COR-L47 (cell line): ENCODE measurements at places on chromosomes 6 and 20.
A peak's percentile ranks its signal among the peaks of the same experiment; 100 is the strongest.

GRCh38 chr6:154514481-154514880 lies 4.0 kb upstream of the CNKSR3 start:
- no peak for DNase-seq

DNA sequence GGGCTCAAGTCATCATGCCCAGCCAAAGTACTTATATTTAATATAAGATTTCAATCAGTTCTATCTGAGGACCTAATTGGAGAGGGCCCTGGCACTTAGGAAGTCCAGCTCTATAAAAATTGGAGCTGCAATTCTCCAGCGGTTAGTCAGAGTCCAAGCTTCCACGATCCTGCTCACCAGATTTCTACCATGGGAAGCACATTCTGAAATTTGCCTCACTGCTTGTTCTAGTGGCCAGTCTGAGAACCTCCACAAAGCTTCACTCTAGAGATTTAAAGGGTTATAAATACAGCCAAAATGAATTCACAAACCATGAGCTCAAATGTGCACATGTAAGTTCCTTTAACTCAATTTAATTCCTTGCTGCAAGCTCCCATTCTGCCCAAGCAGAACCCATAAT lies 33.5 kb downstream of the PNLDC1 start:
- no peak for DNase-seq

GRCh38 chr20:34355427-34355826 lies 7.6 kb upstream of the ITCH start:
- DNase-seq: no peak

GRCh38 chr6:8174571-8174970 lies 72.2 kb upstream of the EEF1E1 start:
- no peak for DNase-seq

DNA sequence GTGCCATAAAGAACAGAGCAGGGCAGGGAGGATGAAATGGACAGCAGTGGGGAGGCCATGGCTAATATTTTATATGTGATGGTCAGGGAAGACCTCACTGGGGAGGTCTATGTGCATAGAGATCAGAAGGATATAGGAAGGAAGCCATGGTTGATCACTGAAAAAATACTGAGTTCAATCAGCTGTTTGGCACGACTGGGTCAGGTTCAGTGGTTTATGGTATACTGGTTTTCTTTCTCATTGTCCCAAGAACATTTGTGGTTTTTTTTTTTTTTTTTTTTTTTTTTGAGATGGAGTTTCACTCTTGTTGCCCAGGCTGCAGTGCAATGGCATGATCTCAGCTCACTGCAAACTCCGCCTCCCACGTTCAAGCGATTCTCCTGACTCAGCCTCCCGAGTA lies 78.3 kb upstream of the TIAM2 start:
- no peak for DNase-seq

DNA sequence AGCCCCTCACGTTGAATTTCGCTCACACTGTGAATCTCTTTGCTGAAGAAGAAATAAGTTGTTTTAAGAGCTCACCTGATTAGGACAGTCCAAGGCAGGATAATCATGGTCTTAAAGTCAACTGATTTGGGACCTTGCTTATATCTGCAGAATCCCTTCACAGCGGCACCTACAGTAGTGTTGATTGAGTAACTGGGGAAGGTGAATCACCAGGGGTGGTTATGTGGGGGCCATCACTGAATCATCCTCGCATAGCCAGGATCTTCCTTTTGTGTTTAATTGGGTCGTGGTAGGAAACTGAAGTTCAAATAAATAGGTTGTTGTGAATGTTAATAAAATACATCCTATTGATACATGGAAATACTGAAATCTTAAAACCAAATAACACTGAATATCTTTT lies 20.2 kb upstream of the MICA start:
- no peak for DNase-seq

DNA sequence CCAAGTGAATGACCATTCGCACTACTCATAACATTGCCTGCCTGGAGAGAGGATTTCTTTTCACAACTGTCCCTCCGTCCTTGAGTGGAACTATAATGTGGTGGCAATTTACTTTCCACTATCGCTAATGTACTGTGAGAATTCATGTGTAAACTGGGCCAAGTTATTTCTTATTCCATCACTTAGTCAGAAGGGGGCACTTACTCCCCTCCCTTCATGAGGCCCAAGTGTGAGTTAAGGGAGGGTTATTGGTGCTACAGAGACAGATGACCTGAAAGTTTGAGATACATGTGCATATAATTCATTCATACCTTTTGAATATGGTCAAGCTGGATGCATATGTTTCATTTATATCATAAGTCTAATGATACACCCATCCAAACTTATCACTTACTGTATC lies 65.2 kb upstream of the LOC128125822 start:
- no peak for DNase-seq

- DNase-seq: no peak
These were observed 239.3 kb downstream of the OGFRL1 start for GRCh38 chr6:71527886-71528285.

DNA sequence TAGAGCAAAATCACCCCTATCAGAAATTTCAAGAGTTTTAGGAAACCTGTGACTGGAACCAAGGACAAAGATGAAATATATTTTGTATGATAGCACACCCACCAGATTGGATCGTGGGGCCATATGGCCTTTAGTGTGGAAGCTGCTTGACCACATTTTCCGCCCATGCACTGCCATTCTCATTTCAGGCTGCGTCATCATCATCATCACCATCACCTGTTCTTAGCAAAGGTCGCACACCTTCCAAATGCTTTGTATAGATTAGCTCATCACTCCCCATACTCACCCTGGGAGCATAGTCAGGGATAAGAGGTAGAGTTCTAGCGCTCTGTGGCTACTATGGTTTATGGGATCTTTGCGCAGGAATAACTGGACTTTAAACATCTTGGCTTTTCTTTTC lies 185.7 kb downstream of the MTHFD1L start:
- DNase-seq: no peak

- DNase-seq: no peak
These were observed 108.9 kb downstream of the VEGFA start for GRCh38 chr6:43878823-43879495.

- no peak for DNase-seq
These were observed 36.9 kb upstream of the SLC16A10 start for GRCh38 chr6:111050261-111051023.

- DNase-seq: no peak
These were observed 21.0 kb downstream of the OPRM1 start for GRCh38 chr6:154060076-154060475.

DNA sequence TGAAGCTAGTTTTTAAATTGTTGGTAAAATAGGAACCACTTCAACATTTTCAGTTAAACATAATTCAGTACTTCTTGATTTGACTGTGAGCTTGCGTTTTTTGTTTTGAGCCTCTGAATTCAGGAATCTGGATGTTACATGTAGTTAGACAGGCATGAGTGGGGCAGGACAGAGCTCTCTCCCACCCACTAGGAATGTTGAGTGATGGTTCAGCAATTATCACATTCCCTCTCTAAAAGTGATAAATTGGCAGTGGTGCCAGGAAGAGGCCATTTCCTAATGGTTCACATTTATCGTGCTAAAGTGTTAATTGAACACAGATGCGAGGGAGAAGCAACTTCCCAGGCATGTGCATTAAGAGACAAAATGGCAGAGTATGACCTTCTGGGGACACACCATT lies 465.5 kb upstream of the HTR1E start:
- no peak for DNase-seq

DNA sequence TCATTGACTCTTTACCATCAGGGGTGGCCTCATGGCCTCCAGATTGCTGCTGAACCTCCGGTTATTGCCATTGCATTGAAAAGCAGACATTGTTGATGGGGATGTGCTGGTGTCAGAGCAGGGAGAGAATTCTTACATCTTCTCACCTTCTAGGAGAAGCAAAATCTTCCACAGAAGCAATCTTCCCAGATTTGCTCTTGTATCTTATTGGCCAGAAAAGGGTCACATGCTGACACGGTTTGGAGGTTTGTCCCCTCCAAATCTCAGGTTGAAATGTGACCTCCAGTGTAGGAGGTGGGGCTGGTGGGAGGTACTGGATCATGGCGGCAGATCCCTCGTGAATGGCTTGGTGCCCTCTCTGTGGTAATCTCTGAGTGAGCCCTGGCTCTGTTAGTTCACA lies 10.7 kb downstream of the TP53RK start:
- no peak for DNase-seq

- peak; percentile 38 for DNase-seq
These were observed 52.7 kb downstream of the TRAF3IP2 start for GRCh38 chr6:111552958-111553357.

GRCh38 chr6:5274231-5274630 lies 12.9 kb downstream of the FARS2 start:
- no peak for DNase-seq

DNA sequence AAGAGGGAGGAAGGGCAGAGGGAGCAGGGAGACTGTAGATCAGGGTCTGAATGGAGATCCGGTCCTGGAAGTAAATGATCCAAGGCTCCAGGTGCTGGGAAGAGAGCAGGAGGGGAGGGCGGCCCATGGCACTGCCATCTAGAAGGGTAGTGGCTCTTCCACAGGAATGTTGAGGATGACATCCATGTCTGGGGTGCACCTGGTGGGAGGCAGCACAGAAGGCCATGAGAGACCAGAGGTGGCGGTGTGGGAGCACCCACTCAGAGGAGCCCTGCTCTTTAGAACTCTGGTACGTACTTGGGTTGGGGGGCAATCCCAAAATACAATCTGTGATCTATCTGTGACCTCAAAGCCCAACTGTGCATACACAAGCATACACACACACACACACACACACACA lies 13.5 kb downstream of the DEFB132 start:
- no peak for DNase-seq

- DNase-seq: no peak
These were observed 19.7 kb upstream of the MRPS18A start for GRCh38 chr6:43707269-43707668.

- no peak for DNase-seq
These were observed 11.8 kb downstream of the SMOC2 start for GRCh38 chr6:168452685-168453377.

DNA sequence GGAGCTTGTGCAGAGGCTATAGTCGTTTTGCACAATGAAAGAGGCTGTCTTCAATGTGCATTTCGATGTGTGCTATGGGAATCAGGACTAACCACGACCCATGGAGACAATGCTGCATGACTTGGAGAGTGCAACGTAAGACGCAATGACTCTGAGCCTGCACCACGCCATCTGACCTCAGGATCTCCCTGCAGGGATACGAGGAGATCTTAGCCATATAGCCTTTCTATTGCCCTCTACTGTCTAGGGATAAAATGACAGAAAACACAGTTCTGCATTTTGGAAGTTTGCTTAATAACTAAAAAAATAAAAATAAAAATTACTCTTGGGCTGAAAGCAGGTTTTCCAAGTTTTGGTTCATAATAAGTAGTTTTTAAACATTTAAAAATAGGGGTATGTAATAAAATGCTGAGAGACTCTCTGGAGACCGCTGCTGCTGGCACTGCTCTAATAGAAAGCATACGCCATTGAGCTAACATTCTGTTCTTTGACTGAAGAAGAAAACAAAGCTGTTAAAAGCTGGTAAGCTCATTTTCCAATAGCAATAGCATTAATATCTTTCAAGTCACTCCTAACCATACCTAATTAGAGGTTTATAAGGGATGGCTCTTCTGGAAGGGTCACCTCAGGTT lies 87.2 kb downstream of the PDE7B start:
- no peak for DNase-seq

DNA sequence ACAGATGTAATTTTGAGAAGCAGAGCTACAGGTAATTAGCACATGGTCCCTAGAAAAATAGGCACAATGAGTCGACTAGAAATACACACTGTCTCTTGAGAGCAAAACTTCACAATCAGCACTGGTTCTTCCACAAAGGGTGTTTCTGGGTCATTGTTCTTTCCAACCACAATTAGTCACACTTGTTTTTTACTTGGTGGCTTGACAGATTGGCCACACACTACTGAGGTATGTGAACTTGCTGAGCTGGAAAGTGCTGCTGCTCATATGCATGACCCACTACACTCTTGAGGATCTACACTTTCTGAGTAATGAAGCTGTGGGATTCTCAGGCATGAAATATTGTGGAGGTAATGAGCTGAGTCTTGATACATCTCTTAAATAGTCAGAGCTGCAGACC lies 347.7 kb downstream of the BCKDHB start:
- DNase-seq: no peak

- peak; percentile 7 for DNase-seq
These were observed 61.9 kb upstream of the ELOVL5 start for GRCh38 chr6:53410508-53411258.

DNA sequence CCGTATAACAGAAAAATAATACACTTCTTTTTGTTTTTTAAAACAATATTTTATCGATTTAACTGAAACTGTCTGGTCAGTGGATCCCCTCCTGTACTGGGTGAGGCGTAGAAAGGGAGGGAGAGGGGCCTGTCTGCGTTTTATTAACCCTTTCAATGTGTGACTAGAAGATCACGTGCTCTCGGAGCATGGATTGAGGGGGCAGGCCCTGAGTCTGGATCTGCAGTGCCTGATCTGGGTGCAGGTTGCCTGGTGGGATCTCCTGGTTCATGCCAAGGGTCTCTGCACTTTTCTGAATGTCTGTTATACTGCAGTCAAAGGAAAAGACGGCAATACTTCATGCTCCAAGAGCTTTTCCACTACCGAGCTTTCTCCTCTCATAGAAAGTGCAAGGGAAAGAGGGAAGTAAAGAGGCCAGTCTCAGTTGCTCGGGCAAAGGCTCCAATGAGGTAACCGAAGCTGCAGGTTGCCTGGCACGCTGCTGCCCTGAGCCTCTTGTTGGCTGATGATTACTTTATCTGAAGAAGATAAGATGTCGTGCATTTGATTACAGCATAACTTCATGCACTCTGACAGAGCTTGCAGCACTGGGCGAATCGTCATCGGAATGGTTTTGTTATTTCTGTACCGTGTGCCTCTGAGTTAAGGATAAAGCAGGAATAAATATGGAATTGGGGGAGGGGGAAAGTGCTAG lies 167.5 kb upstream of the PMEPA1 start:
- DNase-seq: no peak

GRCh38 chr20:39534846-39535245 lies 572.7 kb downstream of the DHX35 start:
- DNase-seq: no peak

GRCh38 chr6:136553166-136553787 lies 3.1 kb upstream of the MAP7 start:
- no peak for DNase-seq

DNA sequence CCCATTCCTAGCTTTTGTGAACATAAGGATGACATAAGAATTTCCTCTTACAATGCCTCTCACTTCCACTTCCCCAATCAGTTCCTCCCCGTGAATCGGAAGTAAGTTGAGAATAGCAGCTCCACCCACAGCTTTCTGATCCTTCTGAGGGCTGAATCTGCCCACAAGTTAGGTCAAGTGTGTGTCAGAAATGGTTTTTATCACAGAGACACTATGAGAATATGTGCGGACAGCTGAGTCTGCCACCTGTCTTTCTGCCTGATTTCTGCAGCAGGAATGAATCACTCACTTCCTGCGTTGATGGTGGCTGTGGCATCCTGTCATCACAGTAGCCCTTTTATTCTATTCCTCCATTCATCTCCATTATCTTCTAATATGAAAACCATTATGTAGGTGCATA lies 70.2 kb downstream of the RIN2 start:
- DNase-seq: peak; percentile 6

DNA sequence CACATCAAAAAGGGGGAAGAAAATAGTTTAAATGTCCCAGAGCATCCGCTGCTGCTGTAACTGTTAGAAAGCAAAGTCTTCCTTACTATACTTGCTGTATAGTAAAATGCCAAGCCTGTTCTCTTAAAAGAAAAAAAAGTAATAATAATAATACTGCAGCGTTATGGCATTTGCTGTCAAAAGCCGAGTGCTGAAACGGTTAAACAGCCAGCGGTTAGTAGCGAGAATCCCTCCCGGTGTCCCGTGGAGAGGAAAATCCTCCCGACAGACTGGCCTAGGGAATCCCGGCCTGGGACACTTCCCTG lies 19.5 kb upstream of the NFATC2 start:
- DNase-seq: no peak

- no peak for DNase-seq
These were observed 28.9 kb upstream of the C6orf58 start for GRCh38 chr6:127547904-127548649.
